ENCODE measurements at places on chromosomes 13 and 19. TPM values are rescaled to one million over a fixed set of nuclear protein-coding genes. Genes with fewer than 3 reads are reported as not detected.

DNA sequence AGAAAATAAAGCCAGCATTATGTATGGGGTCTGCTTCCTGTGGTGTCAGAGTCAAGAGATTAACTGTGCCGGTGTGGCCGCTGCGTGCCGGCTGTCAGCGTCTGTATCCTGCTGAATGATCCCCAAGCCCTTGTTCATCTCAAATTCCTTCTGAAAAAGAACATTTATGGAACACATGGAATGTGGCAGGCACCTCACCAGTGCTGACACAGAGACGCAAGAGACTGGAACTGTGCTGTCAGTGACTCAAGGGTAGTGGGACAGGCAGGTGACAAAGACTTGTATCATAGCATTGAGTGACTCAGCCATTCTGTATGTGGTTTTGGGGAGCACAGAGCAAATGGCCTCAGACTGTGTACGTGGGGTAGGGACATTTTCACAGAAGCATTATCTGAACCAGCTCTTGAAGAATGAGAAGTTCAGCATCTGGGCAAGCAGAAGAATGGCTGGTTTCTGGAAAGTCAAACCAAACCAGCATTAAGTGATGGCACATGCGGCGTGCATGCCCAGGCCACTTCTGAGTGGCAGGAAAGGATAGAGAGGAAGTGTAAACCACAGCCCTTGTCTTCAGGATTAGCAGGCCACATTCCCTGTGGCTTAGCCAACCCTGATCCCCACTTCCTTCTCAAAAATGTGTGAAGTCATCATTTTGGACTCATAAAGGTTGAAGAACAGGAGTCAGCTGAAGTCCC lies 54.0 kb upstream of the IRS2 start:
- no peak overlapping the region for H3K27ac ChIP-seq
- no peaks in the 10 kb centered on the region for H3K36me3 ChIP-seq
- H3K27me3 ChIP-seq, result peaks cover 9% of the 10 kb centered on the region
- H3K4me3 ChIP-seq, result no peak overlapping the region
- DNase-seq, result no peak
- no peaks in the 10 kb centered on the region for H3K4me1 ChIP-seq

DNA sequence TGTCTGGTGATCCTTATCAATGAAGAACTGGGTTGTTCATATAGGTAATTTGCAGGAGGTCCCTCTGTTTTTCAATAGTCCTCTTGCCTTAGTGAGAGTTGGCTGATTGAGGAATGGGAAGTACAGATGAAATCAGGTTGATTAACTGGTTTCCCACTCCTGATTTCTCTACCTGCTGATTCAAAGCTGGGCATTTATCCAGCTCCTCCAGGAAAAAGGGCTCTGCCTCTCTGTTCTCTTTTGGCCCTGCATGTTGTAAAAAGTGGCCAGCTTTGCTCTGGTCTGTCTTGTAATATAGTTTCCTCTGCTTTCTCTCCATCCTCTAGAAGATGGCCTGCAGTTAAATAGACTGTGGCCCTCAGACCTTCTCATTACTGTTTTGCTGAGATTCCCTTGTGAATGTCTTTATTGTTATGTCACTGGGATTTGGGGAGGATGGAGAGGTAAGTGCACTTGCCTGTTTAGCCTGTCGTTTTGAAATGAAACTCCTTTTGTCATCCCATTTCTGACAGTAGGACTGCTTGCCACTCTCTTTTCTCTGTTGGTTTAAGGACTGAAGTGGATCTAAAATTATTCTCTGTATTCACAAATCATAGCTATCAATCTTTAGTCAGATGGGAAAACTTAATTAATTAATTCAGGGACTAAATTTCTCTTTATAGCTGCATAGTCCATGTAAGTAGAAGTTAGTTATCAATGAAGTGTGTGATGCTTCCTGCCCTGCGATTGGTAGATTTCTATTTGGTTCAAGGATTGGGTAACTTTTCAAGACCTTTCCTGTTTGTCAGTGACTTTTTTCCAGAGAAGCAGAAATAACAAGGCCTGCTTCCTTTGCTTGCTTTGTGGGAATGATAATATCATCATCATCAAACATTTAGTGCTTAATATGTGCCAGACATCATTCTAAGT lies 28.5 kb downstream of the GARRE1 start:
- H3K4me1 ChIP-seq, result peaks cover 16% of the 10 kb centered on the region
- H3K36me3 ChIP-seq, result peaks cover 5% of the 10 kb centered on the region
- H3K27me3 ChIP-seq, result no peaks in the 10 kb centered on the region
- H3K27ac ChIP-seq, result no peak overlapping the region

GRCh38 chr13:104389691-104390090 lies 1323.5 kb upstream of the SLC10A2 start:
- no peaks in the 10 kb centered on the region for H3K36me3 ChIP-seq
- H3K27ac ChIP-seq, result no peak overlapping the region
- H3K4me3 ChIP-seq, result no peak overlapping the region
- no peaks in the 10 kb centered on the region for H3K4me1 ChIP-seq
- no peaks in the 10 kb centered on the region for H3K27me3 ChIP-seq

RGL3 gene
- not detected for total RNA-seq

ZNF324B gene
- total RNA-seq, result 6.3 TPM

ARHGAP35 gene
- 16.1 TPM for total RNA-seq

Measured in CD4-positive, alpha-beta T cell (primary cell).